Activated CD8-positive, alpha-beta memory T cell treated with anti-CD3 and anti-CD28 coated beads, Interleukin-2, amount 50 U/mL, for 4 hours (primary cell): ENCODE measurements at places on chromosomes 7 and 10.

DNA sequence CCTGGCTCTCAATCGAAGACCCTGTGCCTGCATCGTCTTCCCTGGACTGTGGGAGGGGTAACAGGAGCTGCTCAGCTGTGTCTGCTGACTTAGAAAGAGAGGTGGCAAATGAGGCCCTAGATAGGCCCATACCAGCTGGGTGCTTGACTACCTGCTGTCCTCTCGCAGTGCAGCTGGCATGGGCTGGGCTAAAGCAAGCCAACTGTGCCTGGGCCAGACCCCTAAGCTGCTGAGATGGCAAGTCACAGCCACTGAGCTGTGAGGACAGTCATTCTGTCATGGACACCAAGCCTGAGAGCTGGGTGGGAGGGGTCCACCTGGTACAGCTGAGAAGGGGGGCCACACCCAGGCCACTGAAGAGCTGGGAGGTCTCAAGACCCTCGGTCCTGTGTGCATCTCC, 45.8 kb upstream of the AQP1 start:
- no peak for DNase-seq

GRCh38 chr7:105935250-105935649, 27.8 kb upstream of the CDHR3 start:
- no peak for DNase-seq

DNA sequence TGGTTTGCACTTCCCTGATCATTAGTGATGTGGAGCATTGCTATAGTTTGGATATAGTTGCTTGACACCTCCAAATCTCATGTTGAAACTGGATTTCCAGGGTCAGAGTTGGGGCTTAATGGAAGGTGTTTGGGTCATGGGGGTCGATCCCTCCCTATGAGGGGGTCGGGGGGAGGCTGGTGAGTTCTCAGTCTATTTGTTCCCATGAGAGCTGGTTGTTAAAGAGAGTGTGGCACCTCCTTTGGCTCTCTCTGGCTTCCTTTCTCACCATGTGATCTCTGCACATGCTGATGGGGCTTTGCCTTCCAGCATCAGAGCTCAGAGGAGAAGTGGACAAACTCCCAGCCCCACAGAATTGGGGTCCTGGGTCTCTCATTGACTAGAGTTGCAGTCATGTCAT, 36.8 kb upstream of the BAMBI start:
- no peak for DNase-seq

- DNase-seq: no peak
These were observed 1.6 kb downstream of the KNDC1 start for GRCh38 chr10:133161486-133162109.

DNA sequence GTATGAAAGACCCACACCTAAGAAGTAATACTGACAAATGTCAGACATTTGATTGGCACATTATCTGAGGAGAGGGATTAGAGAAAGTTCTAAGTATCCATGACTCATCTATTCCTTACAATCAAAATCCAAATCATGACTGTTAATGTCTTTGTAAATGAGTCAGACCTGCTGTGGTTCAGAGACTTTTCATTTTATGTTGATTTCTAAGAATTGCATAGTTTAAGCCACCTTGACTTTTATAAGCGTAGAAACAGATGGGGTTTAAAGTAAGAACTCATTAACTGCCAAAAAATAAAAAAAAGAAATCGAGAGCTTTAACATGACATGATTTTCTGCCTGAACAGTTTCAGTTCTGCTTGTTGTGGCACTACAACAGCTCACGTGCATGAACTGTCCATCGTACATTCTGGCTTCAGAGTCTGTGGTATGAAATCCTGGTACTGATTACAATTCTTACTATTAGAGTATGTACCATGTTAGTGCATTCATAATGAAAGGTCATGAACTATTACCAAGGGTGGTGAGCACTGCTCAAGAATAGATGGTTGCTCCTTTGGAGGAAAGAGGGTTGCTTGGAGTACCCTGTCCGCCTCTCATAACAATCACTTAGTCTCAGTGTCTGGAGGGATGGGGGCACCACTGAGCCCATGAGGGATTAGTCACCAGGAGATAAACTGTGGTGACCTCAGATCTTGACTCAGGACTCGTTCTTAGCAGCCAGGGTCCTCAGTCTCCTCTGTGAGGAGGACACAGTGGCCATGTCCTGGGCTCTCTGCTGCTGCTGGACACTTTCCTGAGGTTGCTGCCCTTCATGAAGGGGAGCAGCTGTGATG, 42.2 kb downstream of the ACSM6 start:
- no peak for DNase-seq

DNA sequence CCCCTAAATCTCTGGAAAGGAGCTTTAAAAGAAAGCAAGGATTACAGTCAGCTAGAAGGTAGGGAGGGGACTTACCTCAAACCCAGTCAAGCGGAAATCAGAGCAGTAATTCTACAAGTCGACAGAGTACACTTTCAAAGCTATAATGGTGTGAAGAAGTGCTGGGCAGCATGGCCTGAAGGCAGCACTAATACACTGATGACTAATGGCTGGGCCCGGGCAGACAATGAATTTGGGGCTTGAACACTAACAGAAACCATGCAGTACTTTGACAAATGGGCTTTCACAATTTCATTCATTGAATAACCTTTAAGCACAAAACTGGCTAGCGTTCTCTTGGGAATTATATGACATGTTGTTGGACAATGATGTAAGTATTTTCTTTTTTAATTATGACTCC, 4.7 kb downstream of the GLI3 start:
- DNase-seq: no peak

- DNase-seq: no peak
These were observed 133.5 kb downstream of the BUB3 start for GRCh38 chr10:123287594-123288247.

DNA sequence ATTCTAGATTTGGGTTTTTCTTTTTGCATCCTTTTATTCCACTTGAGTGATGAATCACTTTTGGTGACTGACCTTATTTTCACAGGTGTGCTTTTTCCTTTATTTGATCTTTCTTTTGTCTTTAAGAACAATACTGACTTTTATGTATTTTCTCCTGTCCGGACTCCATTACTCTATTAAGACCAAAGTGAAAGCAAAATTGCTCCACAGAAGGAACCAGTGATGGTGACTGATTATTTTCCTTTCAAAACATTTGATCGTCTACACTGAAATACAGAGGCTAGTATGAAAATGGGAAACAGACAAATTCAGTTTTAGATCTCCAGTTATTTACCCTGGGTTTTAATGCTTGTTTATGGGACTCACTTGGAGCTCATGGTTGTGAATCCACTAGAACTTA, 15.5 kb downstream of the EXOC4 start:
- DNase-seq: no peak

GRCh38 chr10:108069096-108069495, 904.6 kb upstream of the SORCS1 start:
- DNase-seq: no peak

- no peak for DNase-seq
These were observed 60.4 kb downstream of the INPP5F start for GRCh38 chr10:119786117-119786769.

DNA sequence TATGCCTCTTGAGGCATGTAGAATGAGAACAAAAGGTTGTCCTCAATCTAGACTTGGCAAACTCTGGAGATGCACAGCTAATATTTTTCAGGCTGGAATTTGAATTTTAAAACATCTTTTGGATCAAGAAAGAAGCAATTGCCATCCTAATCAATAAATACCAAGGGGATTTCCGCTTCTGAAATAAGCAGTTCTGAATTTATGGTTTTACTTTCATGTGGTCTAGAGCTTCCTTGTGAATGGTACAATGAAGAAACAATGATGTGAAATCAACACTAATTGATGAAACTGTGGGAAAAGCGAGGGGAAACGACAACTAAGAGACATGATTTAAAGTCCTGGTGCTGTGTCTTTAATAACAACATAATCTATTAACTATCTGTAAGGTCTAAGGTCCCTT, 1202.7 kb downstream of the SORCS3 start:
- DNase-seq: no peak

- no peak for DNase-seq
These were observed 239.0 kb upstream of the ANKRD30A start for GRCh38 chr10:36886303-36886891.

GRCh38 chr10:106535304-106535953, 629.1 kb downstream of the SORCS1 start:
- DNase-seq: no peak

DNA sequence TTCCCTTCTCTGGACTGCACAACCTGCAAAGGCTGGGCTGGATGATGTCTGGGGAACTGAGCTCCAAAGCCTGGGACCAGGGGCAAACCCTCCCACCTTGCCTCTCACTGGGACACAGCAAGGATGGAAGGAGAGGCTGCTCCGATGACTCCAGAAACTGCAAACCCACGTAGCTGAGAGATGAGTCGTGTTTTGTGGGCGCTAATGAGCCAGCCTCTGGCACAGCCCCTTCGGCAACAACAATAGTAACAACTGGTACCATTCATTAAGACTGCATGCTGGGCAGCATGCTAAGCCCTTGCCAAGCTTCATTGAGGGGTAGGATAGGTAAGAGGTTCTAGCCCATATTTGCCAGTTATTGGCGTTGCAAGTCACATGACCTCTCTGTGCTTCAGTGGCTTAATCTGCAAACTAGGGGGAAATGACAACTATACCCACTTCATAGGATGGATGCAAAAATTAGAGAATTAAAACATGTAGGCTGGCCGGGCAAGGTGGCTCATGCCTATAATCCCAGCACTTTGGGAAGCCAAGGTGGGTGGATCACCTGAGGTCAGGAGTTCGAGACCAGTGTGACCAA, 145.9 kb downstream of the SH3PXD2A start:
- no peak for DNase-seq

DNA sequence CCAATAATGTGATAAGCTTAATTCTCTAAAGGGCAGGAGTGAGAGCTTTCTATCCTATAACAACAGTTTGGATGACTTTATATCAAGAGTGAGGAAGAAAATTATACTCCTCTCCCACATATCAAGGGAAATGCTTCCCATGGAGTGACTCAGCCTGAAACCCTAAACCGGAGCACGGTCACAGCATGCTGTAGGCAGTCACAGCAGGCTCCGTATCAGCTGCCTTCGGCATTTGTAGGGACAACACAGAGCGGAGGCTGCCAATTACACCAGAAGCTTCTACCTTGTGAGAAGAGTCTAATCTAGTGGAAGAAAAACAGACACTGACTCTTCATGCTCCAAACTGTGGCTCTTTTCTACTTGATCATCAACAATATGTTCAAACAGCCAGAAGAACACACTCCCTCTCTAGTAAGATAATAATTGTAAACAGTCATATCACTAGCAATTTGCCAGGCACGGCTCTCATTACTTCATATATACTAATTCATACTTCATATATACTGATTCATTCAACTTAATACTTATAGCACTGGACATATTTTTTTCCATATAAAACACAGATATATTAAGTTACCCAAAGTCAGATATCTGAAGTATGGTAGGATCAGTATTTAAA, 65.9 kb downstream of the DGKB start:
- DNase-seq: no peak

DNA sequence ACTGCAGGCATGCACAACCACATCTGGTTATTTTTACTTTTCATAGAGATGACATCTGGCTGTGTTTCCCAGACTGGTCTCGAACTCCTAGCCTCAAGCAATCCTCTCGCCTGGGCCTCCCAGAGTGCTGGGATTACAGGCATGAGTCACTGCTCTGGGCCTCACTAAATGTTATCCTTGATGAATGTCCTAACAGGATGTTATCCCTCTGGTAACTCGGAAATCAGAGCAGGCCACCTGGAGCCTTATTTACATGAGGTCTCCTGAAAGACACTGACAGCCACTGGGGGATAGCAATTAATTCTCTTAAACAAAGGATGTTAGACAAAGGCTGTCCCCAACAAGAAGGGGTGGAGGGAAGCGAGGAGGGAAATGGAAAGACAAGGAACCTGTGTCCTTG, 4.5 kb upstream of the ZNF438 start:
- no peak for DNase-seq

- no peak for DNase-seq
These were observed 61.5 kb downstream of the INSIG1 start for GRCh38 chr7:155358948-155359712.

GRCh38 chr7:99739699-99740572, 4.9 kb upstream of the CYP3A7 start:
- no peak for DNase-seq

GRCh38 chr10:71344993-71345480, 26.0 kb downstream of the SLC29A3 start:
- DNase-seq: no peak

DNA sequence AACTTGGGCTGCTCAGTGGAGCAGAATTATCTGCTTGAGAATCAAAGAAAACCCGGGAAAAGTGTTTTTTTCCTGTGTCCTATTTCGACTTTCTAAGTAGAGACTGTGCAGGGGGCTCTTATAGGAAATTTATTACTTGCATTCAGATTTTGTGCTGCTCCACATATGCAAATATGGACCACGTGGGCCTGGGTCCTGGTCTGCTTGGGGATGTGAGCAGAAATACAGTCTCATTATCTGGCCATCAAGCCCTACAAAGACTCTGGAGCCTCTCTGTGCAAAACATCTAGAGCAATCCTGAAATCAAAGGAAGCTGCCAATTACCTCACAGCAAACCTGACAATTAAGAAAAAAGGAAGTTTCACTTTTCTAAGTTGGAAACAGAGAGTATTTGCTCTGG, 216.9 kb downstream of the LRMDA start:
- no peak for DNase-seq
